ENCODE measurements at places on chromosomes 12 and 14. TPM values are rescaled to one million over a fixed set of nuclear protein-coding genes. Genes with fewer than 3 reads are reported as not detected.

The TMEM179 gene
- total RNA-seq, result not detected

The RPL10L gene
- total RNA-seq, result not detected

The CSRP2 gene
- total RNA-seq, result 30.0 TPM

DNA sequence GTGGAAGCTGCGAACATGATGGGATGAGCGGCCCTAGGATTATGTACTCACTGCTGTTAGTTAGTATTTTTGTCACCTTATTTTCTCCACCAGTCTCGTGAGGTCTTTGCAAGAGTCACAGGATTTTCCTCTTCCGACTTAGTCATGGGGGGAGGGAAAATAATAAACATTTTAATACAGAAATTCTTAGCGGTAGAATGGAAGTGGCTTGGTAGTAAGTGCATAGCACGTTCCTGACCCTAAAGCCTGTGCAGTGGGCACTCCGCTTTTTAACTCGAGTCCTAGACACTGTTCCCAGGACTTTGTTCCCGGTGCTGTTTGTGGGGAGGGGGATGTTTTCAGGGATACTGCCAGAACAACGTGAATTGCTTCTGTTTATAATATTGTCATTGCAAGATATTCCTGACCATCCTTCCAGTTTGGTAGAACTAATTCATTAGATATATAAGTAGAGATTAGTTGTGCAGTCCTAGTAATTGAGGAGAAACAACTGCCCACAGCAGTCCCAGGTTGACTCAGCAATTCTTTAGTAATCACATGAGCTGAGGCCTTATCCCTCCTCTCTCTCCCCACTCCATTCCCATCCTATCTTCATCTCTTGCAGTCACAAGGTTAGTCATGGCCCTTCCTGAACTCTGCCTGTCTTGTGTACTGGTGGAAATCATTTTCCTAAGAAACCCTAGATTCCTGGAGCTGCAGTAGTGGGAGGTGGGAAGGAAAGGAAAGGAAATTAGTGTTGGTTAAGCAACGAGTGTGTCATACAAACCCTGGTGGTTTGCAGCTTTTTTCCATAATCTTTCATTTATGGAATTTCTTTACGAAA lies 799 bp downstream of the SLC38A6 start:
- H3K27ac ChIP-seq, result no peak overlapping the region
- H3K27me3 ChIP-seq, result no peaks in the 10 kb centered on the region
- no peak overlapping the region for H3K4me3 ChIP-seq
- H3K36me3 ChIP-seq, result peaks cover 29% of the 10 kb centered on the region

- H3K4me3 ChIP-seq, result no peak overlapping the region
- DNase-seq, result no peak
- H3K27ac ChIP-seq, result no peak overlapping the region
- H3K4me1 ChIP-seq, result peaks cover 45% of the 10 kb centered on the region
Measured at GRCh38 chr12:52217223-52217622, 15.8 kb upstream of the KRT7 start.

- no peaks in the 10 kb centered on the region for H3K36me3 ChIP-seq
- H3K4me1 ChIP-seq, result no peaks in the 10 kb centered on the region
- no peak overlapping the region for H3K27ac ChIP-seq
- H3K27me3 ChIP-seq, result peaks cover 1% of the 10 kb centered on the region
- H3K4me3 ChIP-seq, result no peak overlapping the region
Measured at GRCh38 chr14:36791402-36791801, 129.7 kb downstream of the PAX9 start.

DNA sequence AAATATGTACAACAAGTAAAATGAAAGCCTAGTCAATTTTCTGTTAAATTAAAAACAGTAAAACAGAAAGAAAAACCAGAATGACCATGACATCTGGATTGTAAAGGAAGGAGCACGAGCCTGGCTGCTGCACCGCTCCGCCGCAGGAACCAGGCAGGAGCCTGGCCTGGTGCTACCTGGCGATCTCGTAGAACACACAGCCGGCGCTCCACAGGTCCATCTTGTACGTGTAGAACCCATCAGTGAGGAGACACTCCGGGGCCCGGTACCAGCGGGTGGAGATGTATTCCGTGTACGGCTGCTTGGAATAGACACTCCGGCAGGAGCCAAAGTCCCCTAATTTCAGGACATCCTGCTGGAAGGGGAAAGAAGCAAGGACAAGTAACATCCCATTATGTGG lies 54.3 kb downstream of the MOK start:
- H3K27me3 ChIP-seq, result no peaks in the 10 kb centered on the region
- H3K36me3 ChIP-seq, result peaks cover 4% of the 10 kb centered on the region
- DNase-seq, result no peak
- peaks cover 11% of the 10 kb centered on the region for H3K4me1 ChIP-seq
- H3K27ac ChIP-seq, result no peak overlapping the region

Measured in HFFc6 (cell line).